Smooth muscle cell of trachea (primary cell): ENCODE measurements at places on chromosomes 4 and X. TPM values are rescaled to one million over a fixed set of nuclear protein-coding genes. Genes with fewer than 3 reads are reported as not detected.

The PIR gene
- total RNA-seq, result 11.9 and 12.4 TPM in 2 replicates

The RNF212 gene
- total RNA-seq, result 1.5 and 4.6 TPM in 2 replicates

The ARMCX1 gene
- 82.7 and 111 TPM in 2 replicates for total RNA-seq

The WDFY3 gene
- total RNA-seq, result 72.7 and 99.1 TPM in 2 replicates

The GAGE13 gene
- total RNA-seq, result not detected in 2 replicates

The FAM47E gene
- under 0.01 and 1.3 TPM in 2 replicates for total RNA-seq

The NPY5R gene
- not detected in 2 replicates for total RNA-seq

The ANKRD50 gene
- total RNA-seq, result 23.8 and 27.8 TPM in 2 replicates

The SCD5 gene
- 5.5 and 24.1 TPM in 2 replicates for total RNA-seq

The SSX2 gene
- total RNA-seq, result not detected in 2 replicates

The SSX4 gene
- total RNA-seq, result not detected in 2 replicates

The CT45A2 gene
- total RNA-seq, result not detected in 2 replicates

The TCEAL5 gene
- total RNA-seq, result not detected in 2 replicates

The TEX11 gene
- total RNA-seq, result 0.15 TPM in 1 of 2 replicates, not detected in the other

The SPARCL1 gene
- 1.2 and 1.3 TPM in 2 replicates for total RNA-seq

The SLC49A3 gene
- total RNA-seq, result 4.2 and 15.5 TPM in 2 replicates

The FRG2 gene
- not detected in 2 replicates for total RNA-seq

The PASD1 gene
- not detected in 2 replicates for total RNA-seq

The CHRDL1 gene
- total RNA-seq, result 0.99 and 3.2 TPM in 2 replicates

The BST1 gene
- total RNA-seq, result 6.6 and 13.8 TPM in 2 replicates

The L1CAM gene
- 1.2 and 1.6 TPM in 2 replicates for total RNA-seq

The SSX3 gene
- total RNA-seq, result not detected in 2 replicates

The IL9R gene
- 0.15 TPM in 1 of 2 replicates, not detected in the other for total RNA-seq

The KIAA1210 gene
- total RNA-seq, result not detected in 2 replicates

The ATP2B3 gene
- total RNA-seq, result under 0.01 TPM in 1 of 2 replicates, not detected in the other

The ASB9 gene
- 1.2 and 2.5 TPM in 2 replicates for total RNA-seq

The HSD17B13 gene
- total RNA-seq, result 0.15 and 0.17 TPM in 2 replicates

The DMP1 gene
- total RNA-seq, result not detected in 2 replicates

The FDCSP gene
- total RNA-seq, result not detected in 2 replicates

The MAGED4 gene
- total RNA-seq, result 34.0 and 38.5 TPM in 2 replicates

The GPR34 gene
- total RNA-seq, result not detected in 2 replicates

The NLRP2B gene
- not detected in 2 replicates for total RNA-seq

The SPANXB1 gene
- not detected in 2 replicates for total RNA-seq

The PPP1R2C gene
- total RNA-seq, result not detected in 2 replicates

The MXD4 gene
- 75.8 and 118 TPM in 2 replicates for total RNA-seq
